ENCODE measurements at places on chromosomes 3 and 15. TPM values are rescaled to one million over a fixed set of nuclear protein-coding genes. Genes with fewer than 3 reads are reported as not detected.

DNA sequence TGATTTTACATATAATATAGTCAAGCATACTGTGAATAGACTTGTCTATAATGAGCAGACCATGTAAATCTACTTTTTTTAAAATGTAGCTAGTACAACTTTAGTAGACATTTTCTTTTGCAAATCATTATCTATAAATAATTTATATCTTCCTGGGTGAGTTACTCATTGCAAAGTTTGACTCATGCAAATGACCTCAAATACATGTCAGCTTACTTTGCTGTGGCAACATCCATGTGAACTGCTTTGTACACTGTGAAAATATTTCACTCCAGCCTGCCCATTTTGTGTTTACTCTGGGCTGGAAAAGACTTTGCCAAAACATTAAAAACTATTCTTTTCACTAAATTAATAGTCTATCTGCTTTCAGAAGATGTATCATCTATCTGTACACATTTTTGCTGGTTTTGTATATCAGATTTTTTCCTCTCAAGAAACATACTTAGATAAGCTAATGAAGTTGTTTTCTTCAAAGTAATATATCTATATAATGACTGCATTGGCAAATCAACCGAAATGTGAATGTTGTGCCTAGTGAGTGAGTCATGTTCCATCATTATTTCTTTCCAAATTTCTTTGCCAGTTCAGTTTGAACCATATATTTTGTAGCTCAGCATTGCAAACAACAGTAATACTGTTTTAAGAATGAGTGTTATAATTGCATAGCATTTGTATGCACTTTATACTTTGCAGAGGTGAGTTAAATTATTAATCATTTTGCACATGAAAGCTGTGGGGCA lies 26.5 kb downstream of the IGSF10 start:
- no peak for DNase-seq

Gene CSNK1G1
- total RNA-seq = 19.8 TPM

DNA sequence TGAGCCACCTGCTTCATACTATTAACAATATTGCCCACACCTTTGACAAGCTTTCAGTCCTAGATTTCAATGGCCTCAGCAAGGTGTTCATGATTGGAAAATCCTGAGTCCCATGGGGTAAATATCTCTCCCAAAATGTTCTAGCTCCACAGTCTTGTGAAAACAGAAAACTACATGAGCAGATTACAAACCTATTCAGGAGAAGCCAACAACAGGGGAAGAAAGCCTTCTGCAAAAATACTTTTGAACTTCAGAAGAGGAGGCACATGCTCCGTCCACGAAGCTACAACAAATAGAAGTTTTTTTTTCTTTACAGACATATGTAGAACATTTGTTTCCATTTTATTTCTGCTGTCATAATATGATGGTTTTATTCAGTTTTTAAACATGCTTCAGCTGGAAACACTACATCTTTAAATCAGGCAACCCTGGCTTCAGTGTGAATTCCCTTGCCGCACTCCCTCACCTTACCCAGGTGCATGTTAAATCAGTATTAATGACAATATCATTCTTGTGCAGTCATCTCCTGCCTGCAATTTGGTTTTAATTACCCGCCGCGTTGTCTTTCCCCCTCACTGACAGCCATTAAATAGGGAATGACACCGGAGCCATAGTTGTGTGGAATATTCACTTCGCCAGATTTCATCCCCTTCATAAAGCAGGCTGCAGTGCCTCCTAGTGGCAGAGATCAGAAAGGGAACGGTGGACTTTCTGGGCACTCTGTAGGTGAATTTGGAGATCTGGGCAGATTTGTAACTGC lies 725.5 kb upstream of the ARRDC4 start:
- no peak for DNase-seq

GRCh38 chr3:18469775-18470174 lies 44.6 kb upstream of the SATB1 start:
- no peak for DNase-seq

GRCh38 chr15:44441095-44441501 lies 13.7 kb downstream of the CTDSPL2 start:
- DNase-seq = no peak

DNA sequence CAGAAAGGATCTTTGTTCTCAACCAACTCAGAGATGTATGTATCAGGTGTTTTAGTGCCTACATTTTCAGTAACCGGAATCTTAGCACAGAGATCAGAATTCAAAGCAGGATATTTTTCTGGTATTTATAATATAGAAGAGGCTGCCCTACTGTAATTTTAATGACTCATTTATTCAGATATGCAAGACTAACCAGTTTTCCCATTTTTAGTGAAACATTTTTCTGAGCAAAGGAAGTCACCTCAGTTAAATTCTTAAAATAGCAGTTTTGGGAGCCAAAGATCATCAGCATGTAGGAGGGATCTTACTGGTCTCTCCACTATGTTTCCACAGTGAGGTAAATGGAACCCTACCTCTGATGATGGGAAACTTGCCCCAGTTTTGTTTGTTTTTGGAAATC lies 42.0 kb downstream of the SRP14 start:
- no peak for DNase-seq

Gene RBPMS2
- 4.5 TPM for total RNA-seq

- no peak for DNase-seq
Observed at GRCh38 chr3:137938876-137939275, 71.1 kb upstream of the CLDN18 start.

DNA sequence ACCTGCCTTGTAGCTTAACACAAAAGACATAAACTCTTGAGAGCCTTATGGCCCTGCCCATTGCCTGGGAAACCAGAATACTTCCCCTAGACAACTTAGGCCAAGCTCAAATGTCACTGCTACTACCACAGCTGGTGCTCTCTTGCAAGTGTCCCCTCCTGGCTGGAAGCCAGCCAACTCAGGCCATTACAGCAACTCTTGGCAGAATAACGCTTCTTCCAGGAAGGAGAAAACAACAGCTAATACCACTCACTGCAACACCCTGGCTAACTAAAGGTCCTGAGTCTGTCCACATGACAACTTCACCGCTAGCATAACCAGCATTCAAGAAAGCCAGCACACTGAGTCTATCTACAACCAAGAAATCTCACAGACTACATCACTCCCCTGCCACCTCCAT lies 5.1 kb upstream of the B4GALT4 start:
- DNase-seq = no peak

GRCh38 chr15:99053380-99054024 lies 45.9 kb upstream of the PGPEP1L start:
- DNase-seq = no peak

DNA sequence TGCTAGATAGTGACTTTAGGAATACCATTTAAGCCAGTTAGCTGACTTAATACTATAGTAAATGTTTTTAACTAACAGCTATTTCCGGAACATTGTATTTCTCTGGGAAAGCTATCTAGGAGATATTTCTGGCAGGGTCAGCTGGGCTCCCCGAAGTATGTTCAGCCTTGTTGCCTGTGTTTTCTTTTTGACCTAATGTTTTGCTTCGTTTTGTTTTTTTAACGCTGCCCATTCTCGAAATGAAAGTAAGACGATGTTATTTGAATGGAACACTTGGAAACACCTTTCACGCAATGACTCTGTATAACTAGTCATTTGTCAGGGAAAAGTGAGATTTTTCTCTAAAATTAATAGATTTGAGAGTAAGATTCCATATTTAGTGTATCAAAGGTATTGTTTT lies 702.9 kb upstream of the NAALADL2 start:
- DNase-seq = no peak

Gene SERPINI2
- not detected for total RNA-seq

Gene CLSTN2
- 3.0 TPM for total RNA-seq

Gene SPTBN5
- 1.9 TPM for total RNA-seq
